ENCODE measurements at places on chromosomes 1 and 21.

DNA sequence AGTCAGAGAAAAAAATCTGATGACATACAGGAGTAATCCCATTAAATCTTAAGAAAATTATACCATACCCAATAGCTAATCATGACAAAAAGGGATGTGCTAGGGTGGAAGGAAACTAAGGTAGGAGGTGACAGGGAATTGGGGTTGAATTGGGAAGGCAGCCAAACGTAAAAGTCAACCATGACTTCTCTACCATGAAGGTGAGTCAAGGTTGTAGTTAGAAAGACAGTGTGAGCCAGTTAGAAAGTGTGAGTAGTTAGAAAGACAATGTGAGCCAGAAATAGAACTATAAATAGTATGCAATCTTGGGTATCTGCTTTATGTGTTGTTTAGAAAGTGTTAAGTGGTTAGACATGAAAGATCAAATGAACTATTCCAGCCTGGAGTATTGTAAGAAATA is 556.8 kb downstream of the AGBL4 start:
- no peak for DNase-seq

- DNase-seq, result no peak
Measured at GRCh38 chr1:204414016-204414415, 2.4 kb upstream of the PPP1R15B start.

DNA sequence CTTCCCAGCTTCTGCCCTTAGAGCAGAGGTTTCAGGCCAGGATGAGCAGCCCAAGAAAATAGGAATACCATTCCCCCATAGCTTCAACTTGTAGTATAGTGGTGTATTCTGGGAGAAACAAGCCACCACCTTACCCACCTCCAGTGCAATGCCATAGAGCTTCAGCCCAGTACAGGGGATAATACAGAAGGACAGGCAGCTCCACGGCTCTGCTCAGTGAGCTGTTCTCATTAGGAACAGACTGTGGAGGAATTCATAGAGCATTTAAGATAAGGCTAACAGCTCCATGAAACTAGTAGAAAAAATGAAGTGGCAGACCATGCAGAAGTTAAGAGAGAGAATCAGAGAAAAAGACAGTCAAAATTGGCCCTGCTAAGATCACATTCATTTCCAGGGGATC is 294.7 kb upstream of the POGK start:
- DNase-seq, result no peak

- DNase-seq, result no peak
Measured at GRCh38 chr21:45199201-45199600, 88.5 kb downstream of the POFUT2 start.

GRCh38 chr1:159089184-159089791 is 12.7 kb upstream of the AIM2 start:
- no peak for DNase-seq

DNA sequence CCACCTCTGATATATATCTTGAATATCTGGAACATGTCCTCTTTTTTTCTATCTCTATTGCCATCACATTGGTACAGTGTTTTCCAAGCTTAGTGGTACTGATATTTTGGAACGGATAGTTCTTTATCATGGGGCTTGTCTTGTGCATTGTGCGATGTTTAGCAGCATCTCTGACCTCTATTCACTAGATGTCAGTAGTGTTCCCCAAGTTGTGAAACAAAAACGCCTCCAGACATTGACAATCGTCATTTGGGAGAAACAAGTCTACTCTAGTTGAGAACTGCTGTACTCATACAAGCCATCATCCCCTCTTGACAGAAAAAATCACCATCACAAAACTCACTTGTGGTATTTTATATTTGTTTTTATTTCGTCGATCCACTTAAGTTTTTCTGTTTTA is 79.7 kb upstream of the CHODL start:
- DNase-seq, result no peak
